SIG-M5 (cell line): ENCODE measurements at places on chromosomes 6 and 20.

GRCh38 chr20:31537890-31538289 lies 23.6 kb downstream of the HM13 start:
- no peak for DNase-seq

DNA sequence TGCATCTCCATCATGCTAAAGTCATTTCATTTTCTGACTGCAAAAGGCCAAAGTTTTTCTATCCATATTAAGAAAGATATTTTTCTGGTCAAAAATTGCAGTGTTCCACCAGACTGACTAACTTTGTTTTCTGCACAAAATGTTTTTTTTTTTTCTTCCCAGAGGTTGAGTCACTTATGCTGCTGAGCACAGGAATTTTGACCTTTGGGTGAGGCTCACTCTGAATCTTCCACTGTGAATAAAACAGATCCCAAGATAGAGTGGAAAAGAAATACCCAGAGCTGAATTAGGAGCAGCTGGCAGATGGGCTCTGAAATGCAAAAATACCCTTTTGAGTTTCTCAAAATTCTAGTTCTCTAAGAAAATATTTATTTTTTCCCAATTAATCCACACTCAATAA lies 996.8 kb downstream of the KIF16B start:
- DNase-seq: no peak

DNA sequence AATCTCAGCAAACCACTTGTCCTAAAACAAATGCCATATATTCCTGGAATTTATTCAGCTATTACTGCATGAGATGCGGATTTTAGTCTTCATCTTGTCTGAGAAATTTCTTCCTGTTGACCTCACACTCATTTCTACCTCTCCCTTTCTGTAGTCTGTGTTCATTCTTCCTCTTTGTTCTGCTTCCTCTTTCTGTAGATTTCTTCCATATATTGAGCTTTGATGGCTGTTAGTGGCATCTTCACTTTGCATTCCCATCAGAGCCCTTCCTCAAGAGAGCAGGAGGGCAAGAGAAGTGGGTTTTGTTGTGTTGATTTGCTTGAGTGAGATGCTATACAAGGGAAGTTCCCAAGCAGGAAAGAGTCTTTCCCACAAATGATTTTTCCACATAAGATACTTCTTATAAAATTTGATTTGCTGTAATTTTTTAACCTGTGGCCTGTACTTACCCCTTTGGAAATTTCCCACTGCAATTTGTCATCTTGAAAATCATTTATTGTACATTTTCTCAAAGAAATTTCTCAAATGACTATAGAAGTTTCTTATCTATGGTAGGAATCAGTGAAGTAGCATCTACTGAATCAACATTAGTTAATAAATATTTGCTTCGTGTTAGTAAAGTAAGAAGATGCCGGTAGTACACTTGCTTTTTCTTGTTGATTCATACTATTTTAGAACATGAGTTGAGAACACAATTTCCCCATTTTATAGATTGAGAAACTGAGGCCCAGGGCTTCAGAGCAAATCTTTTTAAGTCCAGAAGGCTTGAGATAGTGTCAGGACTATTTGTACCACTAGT lies 43.8 kb downstream of the MAP3K4 start:
- no peak for DNase-seq

- DNase-seq: no peak
These were observed 50.5 kb upstream of the ENPP5 start for GRCh38 chr6:46221222-46221793.

DNA sequence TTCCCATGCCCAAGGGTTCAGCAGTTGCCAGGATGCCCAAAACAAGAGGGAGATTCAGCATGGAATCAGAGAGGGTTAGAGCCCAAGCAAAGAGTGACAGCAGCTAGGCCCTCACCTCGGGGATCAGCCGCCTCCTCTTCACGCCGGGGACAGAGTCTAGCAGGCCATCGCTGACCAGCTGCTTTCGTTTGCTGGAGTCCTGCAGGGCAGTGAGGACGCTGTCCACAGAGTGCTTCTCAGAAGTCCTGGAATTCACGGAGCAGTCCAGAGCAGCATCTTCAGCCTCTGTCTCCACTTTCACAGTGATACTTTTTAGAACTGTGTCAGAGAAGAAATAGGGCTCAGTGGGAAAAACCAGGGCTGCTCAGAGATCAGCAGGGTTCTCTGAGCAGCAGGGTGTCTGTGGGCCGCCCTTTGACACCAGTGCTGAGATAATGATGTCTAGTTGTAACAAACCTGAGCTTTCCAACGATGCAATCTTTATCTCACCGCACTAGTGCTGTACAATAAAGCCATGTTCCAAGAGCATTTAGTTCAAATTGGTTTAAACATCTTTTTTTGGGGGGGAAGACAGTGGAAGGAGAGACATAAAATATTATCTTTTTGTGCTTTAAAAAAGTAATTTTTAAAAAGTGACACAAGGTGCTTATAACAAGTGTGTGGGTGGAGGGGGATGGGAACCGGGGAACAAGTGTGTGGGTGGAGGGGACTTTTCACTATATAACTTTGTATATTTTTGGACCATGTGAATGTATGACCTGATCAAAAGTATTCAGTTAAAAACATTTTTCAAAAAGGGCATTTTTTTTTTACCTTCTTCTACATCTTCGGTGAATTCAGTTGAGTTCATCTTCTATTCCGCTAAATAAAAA lies 16.6 kb downstream of the BEND3 start:
- DNase-seq: no peak

GRCh38 chr6:55047451-55048044 lies 126.8 kb upstream of the HCRTR2 start:
- DNase-seq: no peak

DNA sequence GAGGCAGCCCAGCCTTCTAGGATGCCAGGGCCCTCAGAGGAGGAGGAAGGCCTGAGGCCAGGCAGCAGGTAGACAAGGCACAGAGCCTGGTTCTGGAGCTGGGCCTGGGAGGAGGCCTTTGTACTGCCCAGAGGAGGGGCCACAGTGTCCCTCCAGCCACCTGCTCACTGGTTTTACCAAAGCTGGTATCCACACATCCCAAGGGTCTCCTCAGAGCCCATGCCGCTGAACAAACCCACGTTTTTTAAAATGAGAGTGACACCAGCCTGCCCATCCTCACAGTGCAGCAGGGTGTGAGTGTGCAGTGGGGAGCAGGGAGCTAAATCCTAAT lies 162.7 kb downstream of the LY86 start:
- DNase-seq: no peak

DNA sequence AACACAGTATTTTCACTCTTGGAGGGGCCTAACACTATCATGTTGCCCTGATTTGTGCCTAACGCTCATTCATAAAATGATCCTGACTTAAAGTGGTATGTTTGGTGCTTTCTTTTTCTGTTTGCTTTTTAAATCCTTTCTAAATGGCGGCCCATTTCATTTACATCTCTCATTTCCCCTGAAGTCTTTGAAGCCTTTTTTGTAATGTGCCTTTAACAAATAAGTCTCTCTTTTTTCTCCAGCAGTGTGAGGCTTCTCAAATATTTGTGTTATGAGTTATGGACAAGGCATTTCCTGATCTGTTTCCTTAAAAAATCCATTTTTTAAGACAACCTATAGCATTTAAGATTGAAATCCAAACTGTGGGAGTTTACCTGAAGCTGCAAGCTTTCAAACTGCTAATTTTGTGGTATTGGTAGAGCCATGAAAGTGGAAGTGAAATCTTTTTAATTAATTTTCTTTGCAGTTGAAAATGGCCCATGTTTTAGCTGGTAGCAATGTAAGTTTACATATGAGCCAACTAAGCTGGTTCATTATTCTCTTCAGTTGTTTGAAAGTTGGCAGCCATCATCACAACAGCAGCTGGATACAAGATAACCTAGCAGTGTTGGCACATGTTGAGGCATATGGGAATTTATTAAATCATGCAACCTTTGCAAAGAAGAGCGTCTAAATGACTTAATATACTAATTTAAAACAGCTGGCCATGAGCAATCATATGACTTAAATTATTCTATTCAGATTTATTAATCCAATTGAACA lies 469.7 kb downstream of the CDKAL1 start:
- no peak for DNase-seq

- no peak for DNase-seq
These were observed 73.6 kb upstream of the TIAM2 start for GRCh38 chr6:154921482-154921881.

DNA sequence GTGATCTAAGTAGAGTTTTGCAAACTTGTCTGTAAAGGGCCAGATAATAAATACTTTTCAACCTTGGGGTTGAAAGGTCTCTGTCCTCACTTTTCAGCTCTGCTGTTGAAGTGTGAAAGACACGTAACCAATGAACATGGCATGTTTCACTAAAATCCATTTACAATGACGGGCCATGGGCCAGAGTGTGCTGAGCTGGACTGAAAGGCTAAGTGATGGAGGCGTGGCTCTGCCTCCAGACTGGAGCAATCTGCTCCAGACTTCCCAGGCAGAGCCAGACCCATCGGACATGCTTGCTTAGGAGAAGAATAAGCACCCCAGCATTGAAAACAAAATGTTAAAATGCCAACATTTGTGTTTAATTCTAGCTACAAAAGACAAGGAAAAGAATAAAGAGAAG lies 41.4 kb downstream of the SCAND1 start:
- no peak for DNase-seq

DNA sequence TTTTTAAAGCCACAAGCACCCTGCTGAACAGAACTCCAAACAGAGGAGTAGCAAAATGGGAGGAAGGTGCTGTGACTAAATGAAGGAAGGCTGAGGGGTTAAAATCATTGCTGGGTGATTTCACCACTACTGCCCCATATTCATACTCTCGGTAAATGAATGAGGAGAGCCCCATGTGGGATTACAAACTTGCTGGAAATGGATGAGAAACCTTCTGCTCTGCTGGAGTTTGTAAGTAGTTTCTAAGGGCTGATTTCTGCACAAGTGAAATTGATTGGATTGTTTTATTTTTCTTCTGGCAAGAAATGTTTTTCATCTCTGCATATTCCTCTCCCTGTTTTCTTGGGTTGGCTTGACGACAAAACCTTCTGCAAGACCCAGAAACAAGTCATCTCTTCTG lies 533.5 kb upstream of the MMS22L start:
- no peak for DNase-seq

GRCh38 chr6:116476002-116476678 lies 15.0 kb downstream of the CALHM6 start:
- DNase-seq: peak; percentile 33

- no peak for DNase-seq
These were observed 5.6 kb upstream of the PMEPA1 start for GRCh38 chr20:57715268-57715904.

DNA sequence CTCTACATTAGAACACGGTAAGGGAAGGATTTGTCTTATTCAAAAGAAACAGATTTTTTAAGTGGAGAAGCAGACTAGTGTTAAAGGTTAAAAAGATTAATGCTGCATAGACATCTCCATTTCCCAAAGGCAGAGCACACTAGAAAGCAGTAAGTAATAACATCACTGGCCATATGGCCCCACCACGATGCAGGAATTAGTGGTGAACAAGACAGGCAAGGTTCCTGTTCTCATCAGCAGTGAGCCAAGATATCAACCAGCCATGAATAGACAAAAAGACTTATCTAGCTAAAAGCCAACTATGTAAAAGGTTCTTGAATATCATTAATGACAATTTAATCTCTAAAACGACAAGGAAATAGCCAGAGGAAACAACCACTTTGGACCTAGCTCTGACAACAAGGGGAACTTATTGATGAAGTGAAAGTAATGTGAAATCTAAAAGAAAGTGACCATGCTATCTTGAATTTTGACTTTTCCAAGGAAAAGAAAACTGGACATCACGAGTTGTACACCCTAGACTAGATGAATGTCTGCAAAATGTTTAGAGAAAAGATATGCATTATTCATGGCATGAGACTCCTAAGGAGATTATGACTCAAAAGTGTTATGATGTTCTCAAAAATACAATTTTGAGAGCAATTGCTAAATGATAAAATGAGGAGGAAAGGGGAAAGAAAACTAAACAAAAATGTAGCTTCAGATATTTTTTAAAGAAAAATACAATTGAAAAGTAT lies 157.9 kb upstream of the STXBP5 start:
- no peak for DNase-seq

GRCh38 chr20:24720957-24721356 lies 228.1 kb upstream of the CST7 start:
- no peak for DNase-seq
